ENCODE measurements at places on chromosomes 12 and 14. TPM values are rescaled to one million over a fixed set of nuclear protein-coding genes. Genes with fewer than 3 reads are reported as not detected.

The JKAMP gene
- total RNA-seq: 105 TPM

The STK38L gene
- 25.9 TPM for total RNA-seq

The RNASE4 gene
- 4.8 TPM for total RNA-seq

The CACNA1C gene
- 6.0 TPM for total RNA-seq

The PLEKHH1 gene
- 0.45 TPM for total RNA-seq

The LIN52 gene
- total RNA-seq: 9.2 TPM

The SLC38A1 gene
- 87.0 TPM for total RNA-seq

The CCDC92 gene
- total RNA-seq: 22.7 TPM

The CHST11 gene
- 13.4 TPM for total RNA-seq

The MANSC1 gene
- total RNA-seq: 10.9 TPM

The BATF gene
- not detected for total RNA-seq

The RNF212B gene
- not detected for total RNA-seq

The PTCSC3 gene
- not detected for total RNA-seq

The SPIC gene
- total RNA-seq: not detected

The KRT73 gene
- total RNA-seq: not detected

The RPGRIP1 gene
- not detected for total RNA-seq
